ENCODE measurements at places on chromosomes 2 and 18.
A peak's percentile ranks its signal among the peaks of the same experiment; 100 is the strongest.

- DNase-seq = no peak
These were observed 236.7 kb downstream of the FHOD3 start for GRCh38 chr18:36534154-36534688.

GRCh38 chr2:226308323-226308680, 491.3 kb downstream of the IRS1 start:
- no peak for DNase-seq

DNA sequence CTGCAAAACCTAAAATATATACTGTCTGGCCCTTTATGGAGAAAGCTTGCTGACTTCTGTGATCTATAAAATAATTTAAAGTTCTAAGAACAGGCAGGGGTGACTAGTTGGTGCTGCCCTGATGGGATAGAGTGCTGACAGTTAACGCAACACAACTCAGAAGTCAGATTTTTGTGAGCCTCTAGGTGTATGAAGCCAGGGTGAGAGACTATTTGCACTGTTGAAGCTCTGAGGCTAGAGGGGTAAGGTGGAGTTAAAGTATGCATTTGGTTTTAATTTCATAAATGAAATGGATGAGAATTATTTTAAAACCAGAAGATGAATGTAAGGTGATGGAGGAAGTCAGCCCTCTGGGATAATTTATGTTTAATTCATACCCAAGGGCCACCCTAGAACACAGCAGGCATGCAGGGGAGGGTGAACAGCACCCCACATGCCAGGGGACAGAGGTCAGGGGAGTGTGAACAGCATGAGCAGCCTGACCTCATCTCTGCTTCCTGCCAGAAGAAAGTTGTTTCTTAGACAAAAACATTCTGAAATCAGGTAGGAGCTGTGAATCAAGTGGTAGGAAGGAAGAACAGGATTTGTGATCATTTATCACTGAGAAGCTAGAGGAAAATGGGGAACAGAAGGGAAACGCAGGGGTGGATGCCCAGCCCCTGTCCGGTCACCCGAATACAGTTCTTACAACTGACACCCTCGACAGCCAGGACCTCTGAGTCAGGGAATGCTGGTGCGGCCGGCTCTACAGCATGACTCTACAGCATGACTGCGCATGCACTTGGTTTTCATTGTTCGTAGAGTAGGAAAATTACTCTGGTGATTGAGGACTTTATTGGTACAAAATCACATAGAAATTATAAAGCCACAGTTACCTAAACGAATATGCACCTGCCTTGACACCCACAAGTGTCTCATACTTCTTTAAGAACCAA, 93.1 kb downstream of the MBP start:
- no peak for DNase-seq

DNA sequence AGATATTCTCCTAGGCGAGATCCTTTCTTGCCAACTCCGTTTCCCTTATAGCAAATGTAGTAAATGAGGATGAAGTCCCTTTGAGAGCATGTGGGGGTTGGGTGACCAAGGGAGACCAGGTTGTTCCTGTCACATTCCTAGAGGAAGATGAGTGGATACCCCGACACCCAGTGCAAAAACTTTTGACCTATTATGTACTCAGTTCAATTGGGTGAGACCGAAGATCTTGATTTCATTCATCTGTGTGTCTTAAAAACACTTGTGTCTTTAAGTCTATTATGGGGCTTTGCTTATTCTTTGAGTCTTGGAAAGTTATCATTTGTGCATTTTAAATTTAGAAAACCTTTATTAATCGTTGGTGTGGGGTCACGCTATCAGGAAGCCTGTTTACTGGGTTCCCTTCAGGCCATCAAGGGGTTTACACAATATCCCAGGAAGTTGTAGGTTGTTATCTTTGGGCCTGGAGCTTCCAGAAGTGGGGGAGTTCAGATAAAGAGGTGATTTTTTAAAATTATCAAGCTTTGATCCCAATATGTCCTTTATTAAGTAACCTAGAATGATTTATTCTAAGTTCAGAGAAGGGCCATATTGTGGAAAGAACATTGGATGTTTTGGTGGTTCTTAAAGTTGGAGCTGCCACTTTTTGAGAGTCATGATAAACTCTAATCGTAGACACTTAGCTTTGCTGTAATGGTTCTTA, 2.8 kb downstream of the RHOB start:
- DNase-seq = no peak

DNA sequence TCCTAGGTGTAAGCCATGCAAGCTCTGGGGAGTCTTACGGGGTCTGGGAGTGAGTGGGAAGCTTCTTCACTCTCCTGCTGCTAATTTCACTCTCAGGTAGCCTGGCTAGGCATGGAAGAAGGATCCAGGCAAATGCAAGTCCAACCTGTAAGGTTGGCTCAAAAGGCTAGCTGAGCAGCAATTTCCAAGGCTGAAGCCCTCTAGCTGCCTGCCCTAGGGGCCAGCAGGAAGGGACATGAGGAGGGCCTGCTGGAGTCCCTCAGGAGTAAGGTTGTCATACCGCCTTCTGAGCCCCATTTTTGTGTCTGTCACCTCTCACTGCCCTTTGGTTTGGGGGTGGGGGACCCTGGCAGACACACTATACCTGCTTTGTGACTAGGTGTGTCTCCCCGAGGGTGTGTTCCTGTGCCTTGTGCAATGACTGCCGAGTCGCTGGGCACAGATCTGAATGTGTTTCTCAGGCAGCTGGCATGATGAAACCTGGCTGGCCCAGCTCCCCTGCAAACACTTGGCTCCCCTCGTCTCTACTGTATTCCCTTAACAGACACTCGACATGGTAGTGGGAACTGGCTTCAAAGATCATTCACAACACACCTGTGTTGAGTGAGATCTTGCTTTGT, 123.9 kb upstream of the FAM136A start:
- no peak for DNase-seq

DNA sequence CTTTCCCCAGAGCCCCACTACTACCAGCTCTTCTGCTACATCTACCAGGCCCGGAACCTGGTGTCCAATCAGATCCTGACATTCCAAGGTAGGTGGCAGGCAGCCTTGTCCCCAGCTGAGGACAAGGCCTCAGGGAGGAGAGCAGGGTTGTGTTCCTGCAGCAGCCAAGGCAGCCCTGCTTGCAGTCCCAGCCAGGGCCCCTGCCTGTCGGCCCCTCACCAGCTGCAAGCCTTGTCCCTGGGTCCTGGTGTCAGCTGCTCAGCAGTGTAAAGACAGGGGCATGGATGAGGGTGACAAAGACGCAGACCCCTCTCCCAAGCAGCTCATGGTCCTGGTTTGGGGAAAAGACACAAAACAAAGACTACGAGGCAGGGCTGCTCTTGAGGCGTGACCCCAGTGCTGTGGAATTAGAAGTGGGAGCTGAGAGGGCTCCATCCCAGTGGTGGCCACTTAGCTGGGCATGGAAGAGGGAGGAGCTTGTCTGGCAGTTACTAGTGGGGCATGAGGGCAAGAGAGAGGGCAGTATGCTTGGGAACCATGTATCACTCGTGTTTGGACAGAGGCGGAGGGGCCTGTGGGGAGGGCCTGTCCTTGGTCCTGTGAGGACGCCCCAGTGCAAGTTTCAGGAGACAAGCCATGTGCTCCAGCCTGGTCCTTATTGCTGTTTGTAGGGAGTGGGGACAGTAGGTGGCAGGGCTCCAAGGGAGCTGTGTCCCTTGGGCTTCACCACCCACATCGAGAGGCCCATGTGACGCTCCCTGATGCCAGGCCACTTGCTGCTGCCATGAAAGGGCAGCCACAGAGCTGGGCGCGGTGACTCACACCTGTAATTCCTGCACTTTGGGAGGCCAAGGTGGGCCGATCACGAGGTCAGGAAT, 47.5 kb downstream of the LMAN2L start:
- DNase-seq = no peak

GRCh38 chr2:45922577-45922988, 271.1 kb downstream of the PRKCE start:
- peak; percentile 62 for DNase-seq

DNA sequence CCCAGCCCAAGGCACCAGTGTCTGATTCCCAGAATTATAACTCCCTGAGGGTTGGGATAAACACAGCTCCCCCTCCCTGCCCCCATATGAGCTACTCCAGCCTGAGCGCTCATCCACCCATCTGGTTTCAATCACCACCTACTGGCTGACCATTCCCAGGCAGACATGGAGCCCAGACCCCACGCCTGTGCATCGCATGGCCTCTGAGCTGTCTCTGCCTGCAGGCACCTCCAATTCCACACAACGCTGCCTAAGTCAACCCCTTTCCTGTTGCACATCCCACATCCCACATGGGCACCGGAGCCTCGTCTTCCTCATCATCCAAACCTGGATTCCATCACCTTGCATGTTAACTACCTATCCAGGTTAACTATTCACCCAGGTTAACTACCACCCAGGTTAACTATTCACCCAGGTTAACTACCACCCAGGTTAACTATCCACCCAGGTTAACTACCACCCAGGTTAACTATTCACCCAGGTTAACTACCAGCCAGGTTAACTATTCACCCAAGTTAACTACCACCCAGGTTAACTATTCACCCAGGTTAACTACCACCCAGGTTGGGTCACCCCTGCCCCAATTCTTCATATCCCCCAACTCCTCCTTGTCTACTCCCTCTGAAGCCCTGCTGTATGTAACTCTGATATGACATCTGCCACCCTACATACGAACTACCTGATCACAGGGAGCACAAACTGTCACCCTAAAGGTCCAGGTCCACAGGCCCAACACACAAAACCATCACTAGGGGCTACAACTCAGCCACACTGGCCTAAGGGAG, 47.8 kb downstream of the TEX51 start:
- no peak for DNase-seq

- no peak for DNase-seq
These were observed 194.4 kb downstream of the RPIA start for GRCh38 chr2:88885679-88886416.

DNA sequence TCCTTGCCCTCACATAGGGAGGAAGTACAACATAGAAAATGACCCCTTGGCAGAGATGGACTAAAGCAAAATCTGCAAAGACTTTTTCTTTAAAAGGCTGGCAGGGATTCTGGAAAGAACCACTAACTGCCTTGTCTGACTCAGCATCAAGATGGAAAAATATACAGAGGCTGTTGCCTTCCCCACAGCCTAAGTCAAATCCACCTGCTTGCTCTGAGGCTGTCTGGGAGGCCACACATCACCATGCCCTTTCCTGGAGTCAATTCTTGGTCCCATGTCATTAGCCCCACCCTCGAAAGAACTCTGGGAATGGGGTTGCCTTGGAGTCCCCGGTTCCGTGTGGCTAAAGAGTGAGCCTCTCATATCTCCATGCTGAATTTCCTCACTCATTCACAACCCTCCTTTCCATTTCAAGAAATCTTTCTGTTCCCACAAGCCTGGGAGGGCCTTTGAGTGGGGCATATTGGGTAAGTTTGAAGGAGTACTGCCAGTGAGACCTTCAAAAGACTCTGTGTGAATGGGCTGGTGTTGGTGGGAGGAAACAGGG, 39.4 kb downstream of the BMP10 start:
- no peak for DNase-seq

DNA sequence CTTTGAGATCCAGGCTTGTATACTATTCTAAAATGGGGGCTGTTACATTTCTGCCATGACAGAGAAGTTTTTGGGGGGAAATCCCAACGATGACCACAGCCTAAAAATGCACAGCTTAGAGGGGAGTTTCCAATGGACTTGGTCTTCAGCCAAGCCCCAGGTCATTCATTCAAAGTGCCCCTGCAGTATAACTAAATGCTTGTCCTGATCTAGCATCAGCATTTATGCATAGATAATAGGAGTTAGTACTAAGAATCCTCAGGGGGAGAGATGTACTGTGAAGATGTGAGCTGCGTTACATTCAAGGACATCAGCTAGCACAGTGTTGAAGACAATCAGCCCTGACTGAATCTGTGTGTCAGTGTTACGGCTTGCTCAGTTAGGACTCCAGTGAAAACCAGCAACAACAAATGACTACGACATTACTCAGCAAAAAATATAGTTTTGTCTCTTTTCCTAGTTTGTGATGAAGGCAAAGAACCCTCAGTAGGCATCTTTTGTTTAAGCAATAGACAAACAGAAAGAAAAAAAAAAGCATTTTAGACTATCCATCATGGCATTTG, 160.9 kb downstream of the ZEB2 start:
- no peak for DNase-seq

DNA sequence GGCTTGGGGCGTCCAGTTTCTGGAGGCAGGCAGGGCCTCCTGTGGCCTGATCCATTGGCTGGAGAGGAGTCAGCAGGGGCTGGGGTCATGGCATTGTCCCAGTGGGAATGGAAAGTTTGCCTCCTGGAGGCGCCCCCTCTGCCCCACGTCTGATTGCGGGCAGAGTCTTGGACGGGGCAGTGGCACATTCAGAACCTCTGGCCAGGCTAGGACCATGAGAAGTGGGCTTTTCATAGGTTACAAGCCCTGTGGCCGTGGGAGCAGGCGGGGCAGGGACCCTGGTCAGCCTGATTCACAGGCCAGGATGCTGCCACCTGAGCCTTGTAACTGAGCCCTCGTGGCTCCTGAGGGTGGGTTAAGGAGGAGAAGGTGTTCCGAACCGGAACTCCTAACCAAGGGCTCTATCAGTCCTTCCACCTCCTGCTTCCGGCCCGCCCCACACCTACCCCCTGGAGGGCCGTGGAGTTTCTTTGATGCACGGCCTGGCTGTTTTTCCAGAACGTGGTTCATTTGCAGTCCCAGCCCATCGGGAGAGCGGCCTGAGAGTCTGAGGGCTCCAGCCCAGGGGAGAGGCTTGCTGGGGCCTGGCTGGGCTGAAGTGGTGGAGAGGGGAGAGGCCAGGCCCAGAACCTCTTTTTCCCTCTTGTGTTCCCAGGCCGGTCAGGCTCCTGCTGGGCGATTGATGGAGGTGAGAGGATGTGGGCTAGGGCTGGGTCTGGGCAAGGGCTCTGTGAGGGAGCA, 43.9 kb upstream of the PLB1 start:
- no peak for DNase-seq

GRCh38 chr2:54879598-54880332, 156.3 kb downstream of the EML6 start:
- DNase-seq = peak; percentile 47

DNA sequence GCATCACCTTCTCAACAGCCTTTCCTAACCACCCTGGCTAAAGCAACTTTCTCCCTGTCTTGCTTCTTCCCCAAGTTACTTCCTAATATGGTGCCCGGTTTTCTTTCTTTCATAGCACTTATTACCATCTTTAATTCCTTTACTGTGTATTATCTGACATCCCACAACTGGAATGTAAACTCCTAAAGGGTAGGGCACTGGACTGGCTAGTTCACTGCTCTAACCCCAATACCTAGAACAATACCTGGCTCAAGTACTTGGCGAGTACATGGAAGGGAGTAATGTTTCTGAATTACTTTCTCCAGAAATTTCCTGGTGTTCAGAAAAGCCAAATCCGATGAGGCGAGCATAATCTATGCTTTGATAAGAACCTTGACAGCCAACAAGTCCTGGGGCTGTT, 22.7 kb upstream of the RNF103 start:
- DNase-seq = no peak

All from NCI-H1092 treated with DMSO at 0.1 percent for 48 hours (cell line).